Psoas muscle (tissue), 8 donors: ENCODE measurements at places on chromosomes 7 and 10.

DNA sequence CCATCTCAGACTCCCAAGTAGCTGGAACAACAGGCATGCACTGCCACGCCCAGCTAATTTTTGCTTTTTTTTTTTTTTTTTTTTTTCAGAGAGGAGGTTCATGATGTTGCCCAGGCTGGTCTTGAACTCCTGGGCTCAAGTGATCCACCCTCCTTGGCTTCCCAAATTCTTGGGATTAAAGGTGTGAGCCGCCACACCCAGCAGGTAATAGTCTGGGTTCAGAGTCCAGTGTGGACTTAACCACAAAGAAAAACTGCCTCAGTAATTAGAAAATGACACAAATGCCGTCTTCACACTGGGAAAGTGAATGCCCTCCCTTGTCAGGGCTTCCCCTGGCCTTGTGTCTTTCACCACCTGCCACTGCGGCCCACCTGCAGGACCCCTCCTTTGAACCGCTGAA is 101.1 kb downstream of the RAB11FIP2 start:
- DNase-seq: no peak
- H3K27ac ChIP-seq: no peak overlapping the region
- H3K4me1 ChIP-seq: no peaks in the 10 kb centered on the region
- H3K36me3 ChIP-seq: no peaks in the 10 kb centered on the region
- H3K27me3 ChIP-seq: no peaks in the 10 kb centered on the region

DNA sequence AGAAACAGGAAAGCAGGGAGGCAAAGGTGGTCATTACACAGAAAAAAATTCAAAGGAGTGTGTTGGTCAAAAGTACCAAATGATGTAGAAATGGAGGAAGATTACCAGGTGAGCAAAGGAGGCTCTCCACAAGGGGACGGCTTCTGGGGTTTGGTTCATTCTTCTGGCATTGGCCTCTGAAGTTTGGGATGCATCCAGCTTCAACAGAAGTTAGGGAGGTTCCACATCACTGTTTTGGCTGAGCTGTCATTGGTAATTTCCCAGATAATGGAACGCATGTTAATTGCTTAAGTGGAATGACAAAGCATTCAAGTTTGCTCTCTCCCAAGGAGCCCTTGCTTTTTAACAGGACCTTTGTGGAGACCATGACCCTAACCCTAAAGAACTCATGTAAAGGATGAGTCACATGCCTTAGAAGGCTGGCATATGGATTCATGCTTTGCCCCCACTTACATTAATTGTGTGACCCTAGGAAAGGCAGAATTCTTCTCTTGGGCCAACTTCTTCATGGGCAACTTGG is 398.6 kb downstream of the GPAM start:
- no peak for DNase-seq
- no peaks in the 10 kb centered on the region for H3K4me1 ChIP-seq
- H3K27me3 ChIP-seq: no peaks in the 10 kb centered on the region
- no peak overlapping the region for H3K4me3 ChIP-seq

DNA sequence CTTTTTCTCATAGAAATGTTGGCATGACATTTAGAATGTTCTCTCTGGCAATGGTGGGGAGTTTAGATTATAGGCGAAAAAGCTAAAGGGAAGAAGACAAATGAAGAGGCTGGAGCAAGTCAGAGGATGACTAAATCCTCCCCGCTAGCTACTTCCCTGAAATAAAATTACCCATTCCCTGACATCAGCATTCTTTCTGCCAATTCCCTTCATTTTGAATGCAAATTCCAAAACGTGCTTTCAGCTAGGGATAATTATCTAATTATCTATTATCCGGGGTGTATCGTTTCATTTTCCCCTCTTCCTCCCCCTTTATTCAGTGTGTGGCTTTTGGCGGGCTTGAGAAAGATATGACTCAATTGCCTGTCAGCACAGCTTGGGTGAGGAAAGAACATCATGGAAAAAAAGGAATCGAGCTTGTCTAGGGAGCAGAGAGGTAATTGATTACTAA is 672.3 kb downstream of the TNS3 start:
- H3K27ac ChIP-seq: no peak overlapping the region
- no peaks in the 10 kb centered on the region for H3K4me1 ChIP-seq
- H3K4me3 ChIP-seq: no peak overlapping the region
- no peaks in the 10 kb centered on the region for H3K36me3 ChIP-seq
- no peak for DNase-seq

- no peaks in the 10 kb centered on the region for H3K4me1 ChIP-seq
- no peak overlapping the region for H3K27ac ChIP-seq
- H3K27me3 ChIP-seq: no peaks in the 10 kb centered on the region
- no peaks in the 10 kb centered on the region for H3K36me3 ChIP-seq
Measured at GRCh38 chr7:54969208-54969967, 49.4 kb upstream of the EGFR start.

- H3K36me3 ChIP-seq: no peaks in the 10 kb centered on the region
- peaks cover 14% of the 10 kb centered on the region for H3K4me1 ChIP-seq
- H3K27ac ChIP-seq: peak overlapping the region; percentile 66
- H3K4me3 ChIP-seq: no peak overlapping the region
- H3K27me3 ChIP-seq: no peaks in the 10 kb centered on the region
Measured at GRCh38 chr10:60810437-60811182, 32.3 kb downstream of the CDK1 start.

DNA sequence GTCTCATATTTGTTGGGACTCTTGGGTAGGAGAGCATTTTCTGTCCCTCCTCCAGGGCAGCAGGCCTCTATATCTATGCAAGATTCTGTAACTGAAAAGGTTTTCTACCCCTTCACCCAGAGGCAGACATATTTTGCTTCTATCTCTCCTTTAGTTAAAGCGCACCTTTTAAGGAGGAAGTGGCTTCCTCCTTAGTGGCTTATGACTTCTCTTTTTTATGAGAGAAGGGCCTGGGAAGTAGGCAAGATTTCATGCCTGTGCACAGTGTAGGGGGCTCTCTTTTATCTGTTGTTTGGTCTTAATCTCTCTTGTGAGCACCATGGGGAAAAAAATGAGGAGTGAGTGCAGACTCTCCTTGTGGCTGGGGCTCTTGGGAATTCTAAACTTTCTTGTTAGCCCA is 122.1 kb downstream of the LRMDA start:
- no peak for DNase-seq
- no peaks in the 10 kb centered on the region for H3K36me3 ChIP-seq
- H3K4me1 ChIP-seq: no peaks in the 10 kb centered on the region
- H3K27ac ChIP-seq: no peak overlapping the region
- no peaks in the 10 kb centered on the region for H3K27me3 ChIP-seq

DNA sequence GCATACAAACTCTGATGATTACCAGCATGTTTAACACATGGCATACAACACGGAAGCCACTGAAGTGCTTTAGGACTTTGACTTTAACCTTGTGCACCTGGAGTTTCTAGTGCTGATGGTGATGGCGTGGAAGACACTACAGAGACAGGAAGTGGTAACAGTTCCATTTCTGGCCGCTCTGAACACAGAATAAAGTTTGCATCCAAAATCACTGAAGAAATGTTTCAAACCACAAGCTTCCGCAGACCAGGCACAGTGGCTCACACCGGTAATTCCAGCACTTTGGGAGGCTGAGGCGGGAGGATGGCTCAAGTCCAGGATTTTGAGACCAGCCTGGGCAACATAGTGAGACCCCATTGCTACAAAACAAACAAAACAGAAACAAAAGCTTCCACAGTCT is 40.3 kb upstream of the TNPO3 start:
- no peaks in the 10 kb centered on the region for H3K36me3 ChIP-seq
- H3K27ac ChIP-seq: no peak overlapping the region
- H3K4me3 ChIP-seq: no peak overlapping the region
- H3K27me3 ChIP-seq: no peaks in the 10 kb centered on the region
- DNase-seq: no peak

DNA sequence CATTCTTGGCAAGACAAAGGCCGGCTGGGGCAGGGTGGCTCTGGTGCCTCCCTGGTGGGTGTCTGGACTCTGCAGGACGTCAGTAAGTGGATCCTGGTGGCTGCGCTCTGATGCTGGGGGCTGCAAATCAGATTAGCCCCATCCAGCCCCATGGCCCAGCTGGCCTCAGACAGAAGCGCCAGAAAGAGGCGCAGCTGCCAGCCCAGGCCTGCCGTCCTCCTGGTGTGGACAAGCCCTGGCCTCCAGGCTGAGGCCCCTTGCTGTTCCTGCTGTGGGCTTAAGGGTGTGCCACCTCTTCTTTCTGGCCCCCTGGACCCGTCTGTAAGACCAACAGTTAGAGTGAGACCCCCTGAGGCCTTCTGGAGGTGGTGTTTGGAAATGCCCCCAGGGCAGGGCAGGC is 5.9 kb upstream of the LFNG start:
- no peaks in the 10 kb centered on the region for H3K36me3 ChIP-seq
- no peak overlapping the region for H3K27ac ChIP-seq
- H3K4me3 ChIP-seq: no peak overlapping the region
- DNase-seq: no peak

DNA sequence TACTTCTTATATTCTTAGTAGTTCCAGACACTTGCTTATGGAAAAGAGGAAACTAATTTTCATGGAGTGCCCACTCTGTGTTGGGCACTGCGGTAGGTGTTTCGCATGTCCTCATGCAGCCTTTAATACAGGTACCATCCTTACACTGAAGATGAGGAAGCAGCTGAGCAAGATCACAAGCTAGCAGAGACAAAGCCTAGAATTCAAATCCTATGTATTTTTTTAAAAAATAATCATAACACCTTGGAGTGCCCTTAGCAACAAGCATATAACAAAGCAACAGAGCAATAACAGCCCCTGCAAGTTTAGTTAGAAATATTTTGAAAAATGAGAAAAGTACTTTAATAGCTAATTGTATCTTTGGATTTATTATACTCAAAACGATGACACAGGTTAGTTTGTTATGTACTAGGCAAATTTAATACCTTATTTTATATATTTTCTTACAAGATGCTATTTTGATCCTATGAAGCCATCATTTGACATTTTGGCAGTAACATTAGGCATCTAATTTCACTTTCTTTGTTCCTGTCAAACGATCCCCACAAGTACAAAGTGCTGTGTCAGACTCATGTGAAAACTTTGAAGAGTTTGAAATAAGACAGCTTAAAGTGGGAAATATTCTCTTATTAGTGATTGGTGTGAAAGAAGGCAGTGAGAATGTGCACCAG is 245.8 kb downstream of the CDK14 start:
- no peaks in the 10 kb centered on the region for H3K36me3 ChIP-seq
- no peak for DNase-seq
- peaks cover 32% of the 10 kb centered on the region for H3K4me1 ChIP-seq
- H3K4me3 ChIP-seq: peak overlapping the region; percentile 5
- H3K27ac ChIP-seq: peak overlapping the region; percentile 70

- peaks cover 27% of the 10 kb centered on the region for H3K4me1 ChIP-seq
- peak; percentile 86 for DNase-seq
- no peaks in the 10 kb centered on the region for H3K27me3 ChIP-seq
- H3K27ac ChIP-seq: no peak overlapping the region
Measured at GRCh38 chr7:28990200-28990960, 32.2 kb upstream of the TRIL start.
